ENCODE measurements at places on chromosomes 7 and 10.

- no peak for DNase-seq
Observed at GRCh38 chr10:119112056-119112455, 8.1 kb downstream of the DENND10 start.

DNA sequence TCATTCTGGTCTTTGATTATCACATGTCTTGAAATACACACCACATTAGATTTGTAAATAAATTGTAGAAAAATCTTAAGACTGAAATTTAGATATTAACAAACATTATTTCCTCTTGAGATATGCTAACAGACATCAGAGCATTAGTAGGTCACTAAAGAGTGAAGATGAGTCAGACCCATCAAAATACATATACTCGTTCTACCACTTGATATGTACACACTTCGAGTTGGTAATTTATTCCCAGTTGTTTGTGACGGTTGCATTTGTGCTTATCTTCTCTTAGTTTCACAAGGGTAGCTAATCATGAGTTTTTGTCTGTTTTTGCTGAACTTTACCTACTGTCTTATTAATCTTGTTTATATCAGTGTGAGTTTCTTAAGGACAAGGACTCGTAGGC, 383.4 kb downstream of the AUTS2 start:
- no peak for DNase-seq

DNA sequence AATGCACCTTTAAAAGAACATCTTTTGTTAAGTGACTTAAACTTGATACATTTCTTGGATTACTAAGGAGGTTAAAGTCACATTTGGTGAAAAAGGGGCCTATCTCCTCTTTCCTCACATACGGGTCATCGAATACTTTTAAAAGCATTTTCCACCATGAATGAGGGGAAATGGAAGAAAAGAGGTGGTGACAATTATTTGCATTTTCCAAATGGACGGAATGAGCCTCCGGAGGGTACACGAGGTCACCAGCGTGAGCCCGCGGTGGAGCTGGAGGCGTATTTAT, 1.0 kb upstream of the BMPR1A start:
- no peak for DNase-seq

DNA sequence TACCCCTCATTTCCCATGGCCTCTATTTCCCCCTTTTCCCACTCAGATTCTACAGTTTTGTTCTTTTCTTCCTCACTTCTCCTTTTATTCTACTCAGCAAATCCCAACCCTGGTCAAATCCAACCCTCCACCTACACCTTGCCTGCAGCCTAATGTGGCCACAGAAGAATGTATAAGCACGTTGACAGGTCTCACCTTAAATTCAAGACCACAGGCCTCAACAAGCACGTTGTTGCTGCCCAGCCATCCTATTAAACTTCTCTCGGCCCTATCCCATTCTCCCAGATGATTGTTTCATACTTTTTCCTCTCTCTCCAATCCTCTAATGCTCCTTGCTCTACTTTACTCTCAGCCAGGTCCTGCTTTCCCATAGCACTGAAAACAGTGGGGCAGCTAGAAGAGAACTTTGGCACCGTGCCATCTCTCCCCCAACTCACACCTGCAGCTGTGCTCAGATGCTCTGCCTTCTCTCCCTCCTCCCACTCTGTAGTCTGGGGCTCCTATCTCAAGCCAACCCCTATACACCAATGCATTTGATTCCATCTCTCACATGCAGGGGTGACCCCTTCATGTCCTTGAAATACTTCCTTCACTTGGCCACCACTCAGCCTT, 6.8 kb upstream of the EIF3A start:
- DNase-seq, result no peak

GRCh38 chr10:69480068-69480412, 28.8 kb downstream of the TSPAN15 start:
- no peak for DNase-seq

GRCh38 chr7:8637322-8637721, 203.9 kb downstream of the NXPH1 start:
- no peak for DNase-seq

DNA sequence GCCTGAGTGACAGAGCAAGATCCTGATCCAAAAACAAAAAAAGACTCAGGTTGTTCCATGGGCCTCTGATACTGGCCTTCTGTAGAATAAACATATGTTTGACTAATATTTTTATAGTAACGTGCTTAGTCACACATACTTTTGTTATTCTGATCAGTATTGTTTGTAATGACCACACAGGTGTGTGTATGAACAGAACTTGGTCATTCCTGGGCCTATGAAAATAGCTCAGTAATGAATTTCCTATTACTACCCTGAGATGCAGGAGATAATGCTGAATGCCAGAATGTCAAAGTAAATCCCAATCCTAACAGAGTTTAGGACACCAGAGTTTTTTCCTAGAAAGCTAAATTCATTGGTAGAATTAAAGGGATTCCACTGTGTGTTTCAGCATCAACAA, 108.7 kb downstream of the DOCK4 start:
- no peak for DNase-seq

GRCh38 chr7:70500261-70500660, 631.7 kb upstream of the GALNT17 start:
- no peak for DNase-seq

DNA sequence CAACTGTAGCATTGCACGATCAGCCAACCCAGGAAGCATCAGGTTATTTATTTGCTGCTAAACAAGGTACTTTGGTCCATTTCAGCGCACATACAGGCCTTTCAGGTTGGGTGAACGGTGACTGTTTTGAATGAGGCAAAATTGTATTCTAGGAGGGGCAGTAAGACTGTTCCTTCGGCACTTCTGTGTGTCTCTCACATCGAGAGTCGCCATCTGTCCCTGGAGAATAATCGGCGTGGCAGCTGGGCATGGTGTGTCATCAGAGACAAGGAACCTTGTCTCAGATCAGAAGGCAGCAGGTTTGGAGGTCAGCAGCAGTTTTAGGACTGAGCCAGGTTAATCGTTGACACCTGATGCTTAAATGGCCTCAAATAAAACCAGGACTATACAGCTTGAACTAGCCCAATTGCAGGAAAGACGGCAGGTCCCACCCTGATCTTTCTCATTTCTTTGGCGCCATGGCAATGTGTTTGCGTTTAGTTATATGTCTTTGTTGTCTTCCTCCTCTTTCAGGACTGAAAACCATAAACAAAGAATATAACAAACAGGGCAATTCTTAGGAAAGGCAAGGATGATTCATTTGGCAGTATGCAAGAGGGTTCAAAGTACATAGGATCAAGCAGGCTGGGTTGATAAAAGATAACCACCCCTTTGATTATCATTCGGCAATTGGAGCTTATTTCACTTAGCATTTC, 92.0 kb upstream of the PRR15 start:
- DNase-seq, result no peak

- DNase-seq, result no peak
Observed at GRCh38 chr10:97503406-97503805, 4.7 kb downstream of the UBTD1 start.

DNA sequence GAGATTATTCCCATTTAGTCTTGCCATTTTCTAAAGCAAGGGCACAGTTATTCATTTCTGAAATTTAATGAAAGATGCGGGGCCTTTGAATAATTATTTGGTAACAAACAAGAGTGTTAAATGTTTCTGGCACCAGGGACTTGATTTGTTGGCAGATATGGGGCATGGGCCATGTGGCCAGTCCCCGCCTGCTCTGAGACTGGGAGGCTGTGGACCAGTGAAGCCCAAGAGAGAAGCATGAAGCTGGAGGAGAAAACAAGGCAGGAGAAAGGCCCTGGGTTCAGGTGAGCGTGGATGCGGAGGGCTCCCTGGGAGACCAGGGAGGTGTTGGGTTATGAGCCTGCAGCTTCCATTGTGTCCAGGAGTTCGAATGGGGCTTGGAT, 378.5 kb downstream of the TCERG1L start:
- no peak for DNase-seq

DNA sequence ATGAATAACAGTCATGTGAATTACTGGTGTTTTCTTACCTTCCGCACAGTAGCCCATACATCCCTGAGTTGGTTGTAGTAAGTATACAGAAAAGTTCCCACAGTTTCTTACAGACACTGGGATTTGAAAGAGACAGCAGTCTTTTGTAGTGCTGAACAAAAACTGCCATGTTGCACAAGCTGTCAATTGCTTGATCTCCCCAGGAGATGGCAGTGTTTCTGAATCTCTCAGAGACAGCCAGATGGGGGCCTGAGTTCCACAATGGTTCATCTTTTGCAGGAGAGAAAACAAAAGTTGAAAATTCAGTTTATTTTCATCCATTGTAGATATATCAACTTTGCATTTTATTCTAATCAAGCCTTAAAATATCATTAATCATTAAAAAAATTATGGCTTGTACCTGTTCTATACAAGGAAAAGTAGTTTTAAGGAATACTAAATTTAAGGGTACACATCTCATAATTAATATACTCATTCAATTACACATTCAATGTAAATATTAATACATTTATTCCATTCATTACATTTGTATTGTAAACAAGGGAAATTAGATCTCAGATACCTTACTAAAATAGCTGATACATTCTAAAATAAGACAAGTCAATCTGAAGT, 14.5 kb downstream of the VWDE start:
- DNase-seq, result no peak

- DNase-seq, result no peak
Observed at GRCh38 chr10:6120691-6121090, 31.9 kb downstream of the RBM17 start.

DNA sequence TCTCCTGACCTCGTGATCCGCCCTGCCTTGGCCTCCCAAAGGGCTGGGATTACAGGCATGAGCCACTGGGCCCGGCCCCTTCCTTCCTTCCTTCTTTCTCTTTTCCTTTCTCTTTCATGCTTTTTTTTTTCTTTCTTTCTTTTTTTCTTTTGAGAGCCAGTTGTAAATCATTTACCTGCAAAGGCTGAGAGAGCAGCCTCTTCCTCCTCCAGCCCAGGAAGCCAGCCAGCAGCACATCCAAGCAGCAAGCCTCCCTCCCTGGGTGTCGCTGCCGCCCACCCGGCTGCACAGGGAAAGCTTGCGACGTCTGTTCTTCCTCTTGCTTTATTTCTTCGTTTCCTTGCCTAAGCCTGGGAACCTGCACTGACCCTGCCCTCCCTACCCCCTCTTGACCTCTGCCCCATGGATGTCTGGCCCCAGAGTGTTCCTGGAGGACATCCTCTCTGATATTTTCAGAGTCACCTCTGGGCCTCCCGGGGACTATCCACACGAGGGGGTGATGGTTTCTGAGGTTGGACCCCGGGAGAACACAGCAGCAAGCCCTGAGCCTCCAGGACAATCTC, 62.8 kb upstream of the MYL10 start:
- DNase-seq, result no peak

GRCh38 chr10:103951942-103952341, 15.0 kb upstream of the SLK start:
- no peak for DNase-seq

GRCh38 chr10:43844221-43844620, 195.5 kb upstream of the ZNF32 start:
- DNase-seq, result no peak

DNA sequence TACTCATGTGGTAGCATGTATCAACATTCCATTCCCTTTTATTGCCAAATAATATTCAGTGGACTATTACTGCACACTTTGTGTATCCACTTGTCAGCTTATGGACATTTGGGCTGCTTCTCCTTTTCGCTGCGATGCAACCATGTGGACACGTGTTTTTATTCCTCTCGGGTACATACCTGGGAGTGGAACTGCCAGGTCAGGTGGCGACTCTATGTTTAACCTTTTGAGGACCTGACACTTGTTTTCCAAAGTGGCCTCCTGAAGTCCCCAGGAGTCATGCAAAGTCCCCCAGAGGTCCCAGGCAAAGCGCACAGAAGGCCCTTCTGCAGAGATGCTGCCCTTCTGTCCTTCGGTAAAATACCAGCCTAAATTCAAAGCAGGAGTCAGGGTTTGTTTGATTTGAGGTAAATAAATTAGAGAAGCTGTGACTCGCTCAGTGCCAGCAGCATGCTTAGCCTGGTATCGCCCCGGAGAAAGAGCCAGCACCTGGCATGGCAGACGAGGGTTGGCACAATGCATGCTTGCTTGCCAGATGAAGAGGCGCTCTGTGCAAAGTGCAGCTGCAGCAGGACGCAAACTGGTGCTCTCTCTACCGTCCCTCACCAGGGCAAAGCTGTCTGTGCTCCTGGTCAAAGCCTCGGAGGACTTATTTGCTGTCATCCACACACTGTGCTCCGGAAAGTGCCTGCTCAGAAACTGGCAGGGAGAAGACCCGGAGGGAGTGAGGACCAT, 37.8 kb downstream of the HIPK2 start:
- DNase-seq, result no peak

DNA sequence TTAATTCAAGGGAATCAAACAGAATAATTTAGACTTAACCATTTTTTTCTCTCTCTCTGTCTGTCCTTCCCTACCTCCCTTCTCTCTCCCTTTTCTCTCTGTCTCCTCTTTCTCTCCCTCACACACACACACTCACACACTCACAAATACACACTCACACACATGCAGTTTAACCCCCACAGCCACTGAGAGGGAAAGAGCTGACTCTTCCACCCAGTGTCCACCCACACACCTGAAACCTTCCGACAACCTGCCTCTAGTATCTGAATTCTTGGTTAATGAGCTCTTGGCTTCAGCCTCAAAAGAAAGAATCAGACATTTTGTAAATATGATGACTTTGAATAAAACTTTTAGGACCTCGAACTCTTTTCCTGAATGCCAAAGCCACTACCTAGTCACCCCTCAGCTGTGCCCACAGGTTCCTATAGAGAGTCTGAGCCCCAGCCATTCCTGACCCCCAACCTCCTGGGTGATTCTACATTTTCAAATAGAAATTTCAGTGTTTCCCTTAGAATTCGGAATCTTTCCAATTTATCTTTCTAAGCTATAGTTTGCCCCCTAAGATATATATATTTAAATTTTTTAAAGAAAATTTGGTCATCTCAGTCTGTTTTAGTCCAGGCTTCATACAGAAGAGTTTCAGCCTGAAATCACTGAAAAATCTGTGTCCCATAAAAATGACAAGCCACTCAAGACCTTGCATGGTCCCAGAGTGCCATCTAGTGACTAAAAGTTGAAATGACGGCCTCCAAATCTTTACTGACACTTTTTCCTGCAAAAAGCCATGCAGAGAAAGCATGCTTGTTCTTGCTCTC, 202.8 kb downstream of the IPMK start:
- DNase-seq, result peak; percentile 2

GRCh38 chr10:87546971-87547413, 42.3 kb downstream of the MINPP1 start:
- DNase-seq, result no peak

All from stimulated activated CD4-positive, alpha-beta T cell treated with anti-CD3 and anti-CD28 coated beads, Interleukin-12 subunit alpha, Interleukin-12 subunit beta, amount 100 ng/mL, for 4 hours (primary cell).